Activated CD4-positive, alpha-beta T cell treated with anti-CD3 and anti-CD28 coated beads, Interleukin-2, amount 50 U/mL, for 4 hours (primary cell): ENCODE measurements at places on chromosomes 6 and 20.

DNA sequence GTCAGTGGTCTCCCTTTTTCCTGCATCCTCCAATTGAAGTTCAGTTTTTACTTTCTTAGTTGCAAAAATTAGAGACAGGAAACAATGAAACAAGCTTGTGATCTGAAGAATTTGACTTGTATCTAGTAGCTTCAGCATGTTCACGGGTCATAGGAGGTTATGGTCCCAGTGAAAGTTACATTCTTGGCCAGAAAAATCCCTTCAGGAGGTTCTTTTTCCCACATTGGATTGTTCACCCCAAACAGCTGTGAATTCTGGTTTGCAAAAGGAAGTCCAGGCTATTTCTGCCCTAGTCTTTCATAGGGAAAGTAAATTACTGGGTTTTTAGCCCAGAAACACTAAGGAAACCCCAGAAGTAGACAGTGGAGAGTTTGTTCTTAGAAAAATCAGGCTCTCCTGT, 8.1 kb downstream of the ANKS1A start:
- no peak for DNase-seq

GRCh38 chr6:43013097-43013842, 476 bp downstream of the MEA1 start:
- no peak for DNase-seq

DNA sequence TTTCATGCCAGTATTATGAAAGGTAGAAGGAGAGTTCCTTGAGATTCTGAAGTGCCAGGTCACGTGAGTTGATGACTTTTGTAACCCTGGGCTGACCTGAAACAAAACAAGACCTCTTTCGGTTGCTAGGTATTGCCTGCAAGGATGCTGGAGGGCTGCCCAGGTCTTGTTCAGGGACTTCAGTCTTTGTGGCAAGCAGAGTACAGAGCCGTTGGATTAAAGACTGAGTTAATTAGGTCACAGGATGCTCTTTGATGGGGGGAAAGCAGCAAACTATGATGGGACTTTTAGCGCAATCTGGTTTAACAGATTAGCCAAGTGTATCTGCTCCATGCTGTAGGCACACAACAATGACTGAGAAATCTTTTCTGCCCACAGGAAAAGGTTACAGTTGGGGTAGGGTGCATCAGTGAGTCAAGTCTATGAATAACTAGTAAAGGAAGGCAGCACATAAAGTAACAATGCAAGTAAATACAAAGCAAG, 12.8 kb upstream of the ELOVL5 start:
- DNase-seq, result peak; percentile 10

- no peak for DNase-seq
Observed at GRCh38 chr6:89944826-89945407, 50.6 kb downstream of the GJA10 start.

GRCh38 chr20:37228656-37229055, 33.0 kb downstream of the GHRH start:
- no peak for DNase-seq
